HFFc6 (cell line): ENCODE measurements at places on chromosomes 12 and 14.
A peak's percentile ranks its signal among the peaks of the same experiment; 100 is the strongest.

GRCh38 chr12:132109741-132110140 lies 34.4 kb downstream of the DDX51 start:
- H3K27ac ChIP-seq, result no peak overlapping the region; the same call in 1 of the 2 replicates
- no peaks in the 10 kb centered on the region; the same call in 1 of the 2 replicates for H3K27me3 ChIP-seq
- peaks cover 13% of the 10 kb centered on the region for H3K4me1 ChIP-seq
- peaks cover 24% of the 10 kb centered on the region for H3K36me3 ChIP-seq

DNA sequence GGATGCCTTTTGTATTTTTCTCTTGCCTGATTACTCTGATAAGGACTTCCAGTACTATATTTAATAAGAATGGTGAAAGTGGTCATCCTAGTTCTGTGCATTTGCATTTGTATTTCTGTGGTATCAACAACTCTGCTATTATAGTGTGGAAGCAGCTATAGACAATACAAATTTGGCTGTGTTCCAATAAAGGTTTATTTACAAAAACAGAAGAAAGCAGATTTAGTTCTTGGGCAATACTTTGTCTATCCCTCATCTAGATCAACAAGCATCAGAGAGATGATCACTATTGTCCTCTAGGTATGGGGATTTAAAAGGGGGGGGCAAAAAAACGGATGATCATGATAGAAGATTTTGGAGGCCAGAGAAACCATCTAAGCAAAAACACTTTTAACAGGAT lies 19.1 kb upstream of the BTG1 start:
- no peaks in the 10 kb centered on the region for H3K27me3 ChIP-seq
- H3K27ac ChIP-seq, result no peak overlapping the region
- H3K4me1 ChIP-seq, result peaks cover 22% of the 10 kb centered on the region
- H3K4me3 ChIP-seq, result no peak overlapping the region
- no peaks in the 10 kb centered on the region for H3K36me3 ChIP-seq

- no peak for DNase-seq
- H3K27me3 ChIP-seq, result peaks cover 15% of the 10 kb centered on the region
- no peaks in the 10 kb centered on the region for H3K36me3 ChIP-seq
- H3K4me3 ChIP-seq, result no peak overlapping the region
Measured at GRCh38 chr12:11593013-11593412, 56.5 kb upstream of the ETV6 start.

- H3K27ac ChIP-seq, result peak overlapping the region; percentile 66
- H3K4me3 ChIP-seq, result no peak overlapping the region; the same call in 1 of the 2 replicates
- peaks cover 71% of the 10 kb centered on the region for H3K4me1 ChIP-seq
- no peaks in the 10 kb centered on the region for H3K36me3 ChIP-seq
- no peak for DNase-seq
Measured at GRCh38 chr12:68559984-68560850, 50.5 kb upstream of the RAP1B start.

DNA sequence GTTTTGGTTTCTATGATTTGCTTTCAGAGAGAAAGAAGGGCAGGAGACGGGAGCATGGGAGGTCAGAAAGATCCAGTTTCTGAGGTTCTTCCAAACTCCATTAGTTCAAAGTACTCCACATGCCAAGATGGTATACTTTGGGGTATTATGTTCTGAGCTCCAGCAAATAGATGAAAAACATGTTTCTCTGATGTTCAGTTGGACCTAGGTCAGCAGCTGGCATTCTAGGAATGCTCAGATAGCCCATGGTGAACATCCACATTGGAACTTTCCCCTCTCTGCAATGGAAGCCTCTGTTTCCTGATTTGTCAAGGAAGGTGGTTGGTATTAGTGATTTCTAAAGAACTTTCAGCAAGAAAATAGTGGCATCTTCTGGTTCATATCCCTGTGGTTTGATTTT lies 257.5 kb downstream of the KTN1 start:
- no peaks in the 10 kb centered on the region for H3K36me3 ChIP-seq
- H3K27ac ChIP-seq, result no peak overlapping the region
- H3K27me3 ChIP-seq, result peaks cover 3% of the 10 kb centered on the region; the same call in 1 of the 2 replicates
- DNase-seq, result no peak
- peaks cover 1% of the 10 kb centered on the region; the same call in 1 of the 2 replicates for H3K4me1 ChIP-seq

DNA sequence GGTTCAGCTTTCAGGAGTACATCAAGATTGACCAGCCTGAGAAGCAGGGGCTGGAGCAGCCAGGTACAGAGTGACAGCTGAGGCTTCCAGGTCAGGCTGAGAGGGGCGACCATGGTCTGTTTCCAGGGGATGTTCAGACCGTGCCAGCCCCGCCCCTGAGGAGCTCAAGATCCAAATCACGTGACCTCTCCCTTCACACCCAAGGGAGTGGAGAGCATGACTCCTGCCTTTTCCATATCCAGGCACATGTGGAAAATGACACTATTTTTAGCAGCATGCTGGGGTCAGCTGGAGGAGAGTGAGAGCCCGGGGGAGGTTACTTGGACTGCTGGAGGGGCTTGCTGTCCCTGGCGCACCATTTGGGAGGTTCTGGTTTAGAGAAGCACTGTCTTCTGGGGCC lies 92.7 kb downstream of the B4GALNT3 start:
- no peak overlapping the region for H3K4me3 ChIP-seq
- H3K4me1 ChIP-seq, result peaks cover 4% of the 10 kb centered on the region
- H3K27ac ChIP-seq, result no peak overlapping the region

DNA sequence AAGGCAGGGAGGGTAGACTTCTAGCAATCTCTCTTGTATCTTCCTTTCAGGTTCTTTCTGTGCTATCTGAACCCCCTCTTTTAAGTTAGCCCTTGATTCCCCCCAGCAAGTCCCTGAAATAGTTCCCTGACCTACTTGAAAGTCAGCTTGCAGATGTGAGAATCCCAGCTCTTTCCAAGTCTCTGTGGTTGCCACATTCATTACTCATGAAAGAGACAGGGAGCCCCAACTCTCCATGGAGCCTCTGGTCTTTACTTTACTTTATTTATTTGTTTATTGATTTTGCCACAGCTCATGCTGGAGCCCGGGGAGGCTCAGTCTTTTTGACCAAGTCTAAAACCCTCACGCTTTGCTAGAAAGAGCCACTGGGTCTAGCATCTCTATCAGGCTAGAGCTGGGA lies 193.6 kb upstream of the FAR2 start:
- no peak for DNase-seq
- H3K27ac ChIP-seq, result no peak overlapping the region
- no peaks in the 10 kb centered on the region for H3K36me3 ChIP-seq
- no peaks in the 10 kb centered on the region for H3K4me1 ChIP-seq
- H3K4me3 ChIP-seq, result no peak overlapping the region

- no peak overlapping the region for H3K27ac ChIP-seq
- no peak overlapping the region for H3K4me3 ChIP-seq
- H3K36me3 ChIP-seq, result no peaks in the 10 kb centered on the region
- peaks cover 2% of the 10 kb centered on the region; the same call in 1 of the 2 replicates for H3K27me3 ChIP-seq
- DNase-seq, result no peak
Measured at GRCh38 chr12:66863276-66863675, 184.4 kb upstream of the GRIP1 start.

DNA sequence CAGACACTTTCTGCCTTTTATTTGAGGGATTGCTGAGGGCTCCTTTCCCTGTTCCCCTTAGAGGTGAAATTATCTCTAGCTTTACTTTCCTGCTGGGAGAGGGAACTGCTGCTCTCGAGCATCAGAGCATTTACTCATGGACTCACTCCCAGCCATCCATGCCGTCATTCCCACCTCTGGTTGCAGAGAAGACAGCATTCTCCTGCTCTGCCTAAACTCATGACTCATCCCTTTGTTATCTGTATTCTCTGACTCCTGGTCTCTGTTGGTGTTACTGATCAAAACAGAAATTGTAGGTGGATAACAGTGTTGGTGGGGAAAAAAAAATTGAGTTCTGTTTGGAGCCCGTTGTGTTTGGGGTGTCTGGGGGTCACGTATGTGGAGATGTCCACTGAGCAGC lies 159.3 kb downstream of the TTC8 start:
- peak; percentile 92 for DNase-seq
- H3K27ac ChIP-seq, result no peak overlapping the region
- peaks cover 28% of the 10 kb centered on the region for H3K4me1 ChIP-seq

DNA sequence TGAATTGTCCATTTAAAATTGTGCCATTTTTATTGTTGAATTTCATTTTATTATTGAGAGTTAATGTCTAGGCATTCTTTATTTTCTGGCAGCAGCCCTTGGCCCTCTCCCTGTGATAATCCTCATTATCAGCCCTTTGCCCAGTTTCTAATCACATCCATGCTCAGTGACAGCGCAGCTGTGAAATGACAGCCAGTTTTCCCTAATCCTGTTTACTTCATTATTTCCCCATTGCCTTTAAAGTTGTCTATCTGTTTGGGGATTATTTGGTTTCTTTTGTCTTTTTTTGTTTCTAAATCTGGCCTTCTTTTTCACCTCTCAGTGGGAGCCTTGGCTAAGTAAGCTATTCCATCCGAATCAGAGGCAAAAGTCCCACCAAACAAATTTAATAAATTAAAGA lies 476.9 kb downstream of the SLC6A15 start:
- H3K4me1 ChIP-seq, result no peaks in the 10 kb centered on the region
- H3K27ac ChIP-seq, result no peak overlapping the region
- no peak for DNase-seq

- no peak for DNase-seq
- H3K27me3 ChIP-seq, result no peaks in the 10 kb centered on the region
- no peak overlapping the region for H3K27ac ChIP-seq
- peaks cover 10% of the 10 kb centered on the region for H3K36me3 ChIP-seq
- H3K4me3 ChIP-seq, result no peak overlapping the region
Measured at GRCh38 chr14:89658977-89659670, 242.1 kb upstream of the FOXN3 start.

DNA sequence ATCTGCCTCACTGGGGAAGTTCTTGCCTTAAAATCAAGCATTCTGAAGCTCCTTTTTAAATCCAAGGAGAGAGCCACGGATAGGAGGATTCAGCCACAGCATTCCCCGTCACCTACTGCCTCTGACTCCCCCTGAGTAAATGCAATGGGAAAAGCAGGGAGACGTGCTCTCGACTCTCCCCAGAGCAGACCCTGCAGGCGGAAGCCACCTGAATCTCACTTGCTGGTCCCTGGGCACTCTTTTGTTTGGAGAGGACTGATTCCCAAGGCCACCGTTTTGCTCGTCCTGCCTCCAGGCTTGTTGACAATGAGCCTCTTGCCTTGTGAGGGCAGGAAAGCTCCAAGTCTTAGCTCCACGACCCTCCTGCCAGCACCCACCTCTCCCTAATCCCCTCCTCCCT lies 204.5 kb downstream of the SLC15A4 start:
- no peak overlapping the region for H3K27ac ChIP-seq
- DNase-seq, result no peak
- H3K36me3 ChIP-seq, result peaks cover 7% of the 10 kb centered on the region
- H3K27me3 ChIP-seq, result no peaks in the 10 kb centered on the region

- no peak overlapping the region for H3K27ac ChIP-seq
- peaks cover 39% of the 10 kb centered on the region for H3K4me1 ChIP-seq
- H3K4me3 ChIP-seq, result no peak overlapping the region
Measured at GRCh38 chr12:88951177-88951576, 370.9 kb upstream of the KITLG start.

- no peak overlapping the region for H3K4me3 ChIP-seq
- H3K36me3 ChIP-seq, result no peaks in the 10 kb centered on the region
- H3K4me1 ChIP-seq, result no peaks in the 10 kb centered on the region; the same call in 1 of the 2 replicates
- no peak overlapping the region for H3K27ac ChIP-seq
- no peak for DNase-seq
Measured at GRCh38 chr12:54164387-54165145, 24.2 kb downstream of the SMUG1 start.

DNA sequence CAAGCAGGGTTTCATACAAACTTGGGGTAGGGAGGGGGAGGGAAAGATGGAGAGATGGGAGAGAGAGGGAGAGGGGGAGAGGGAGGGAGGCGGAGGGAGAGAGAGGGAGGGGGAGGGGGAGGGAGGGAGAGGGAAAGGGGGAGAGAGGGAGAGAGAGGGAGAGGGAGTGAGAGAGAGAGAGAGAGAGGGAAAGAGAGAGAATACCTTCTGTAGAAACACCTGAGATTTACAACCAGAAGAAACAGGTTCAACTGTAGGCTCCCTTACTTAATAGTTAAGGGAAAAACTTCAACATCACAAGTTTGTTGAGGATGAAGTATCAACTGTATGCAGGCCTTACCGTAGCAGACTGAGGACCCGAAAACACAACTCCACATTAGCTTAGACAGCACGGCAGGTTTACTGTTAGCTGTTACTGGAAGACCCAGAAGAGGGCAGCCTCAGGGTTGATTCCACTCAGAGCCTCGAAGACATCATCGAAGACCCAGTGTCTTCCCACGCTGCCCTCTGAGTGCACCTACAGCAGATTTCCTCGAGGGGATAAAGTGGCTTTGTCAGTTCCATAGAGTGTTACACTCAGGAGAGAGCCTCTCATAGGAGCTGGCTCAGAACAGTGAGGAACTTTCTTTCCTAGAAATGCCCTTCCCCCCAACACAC lies 72.4 kb downstream of the NT5DC3 start:
- H3K4me3 ChIP-seq, result no peak overlapping the region
- no peak for DNase-seq
- H3K36me3 ChIP-seq, result peaks cover 5% of the 10 kb centered on the region; the same call in 1 of the 2 replicates
- peaks cover 6% of the 10 kb centered on the region; the same call in 1 of the 2 replicates for H3K4me1 ChIP-seq
- no peaks in the 10 kb centered on the region for H3K27me3 ChIP-seq

DNA sequence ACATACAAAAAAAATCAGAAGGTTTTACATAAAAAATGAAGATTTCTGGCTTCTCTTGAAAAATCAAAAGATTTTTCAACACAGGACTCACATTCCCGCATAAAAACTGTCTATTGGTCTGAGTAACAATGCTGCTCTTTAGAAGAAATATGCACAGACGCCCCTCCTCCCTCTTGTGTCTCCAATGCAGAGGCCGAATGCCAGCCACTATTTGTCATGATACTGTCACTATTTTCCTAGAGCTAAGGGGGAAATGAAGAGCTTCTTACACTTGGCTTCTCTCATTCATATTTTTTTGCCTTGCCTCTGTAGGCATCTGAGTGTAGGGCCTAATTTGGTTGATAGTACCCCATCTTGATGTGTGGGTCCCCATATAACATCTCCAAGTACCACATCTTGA lies 98.0 kb downstream of the BBS10 start:
- H3K36me3 ChIP-seq, result no peaks in the 10 kb centered on the region
- H3K4me3 ChIP-seq, result no peak overlapping the region; the same call in 1 of the 2 replicates
- no peaks in the 10 kb centered on the region; the same call in none of the 2 replicates for H3K27me3 ChIP-seq
- DNase-seq, result peak; percentile 52
- peak overlapping the region; percentile 6; the same call in 1 of the 2 replicates for H3K27ac ChIP-seq
- H3K4me1 ChIP-seq, result peaks cover 28% of the 10 kb centered on the region

- no peak for DNase-seq
- H3K4me1 ChIP-seq, result peaks cover 8% of the 10 kb centered on the region; the same call in 1 of the 2 replicates
- peaks cover 2% of the 10 kb centered on the region; the same call in 1 of the 2 replicates for H3K27me3 ChIP-seq
- no peaks in the 10 kb centered on the region for H3K36me3 ChIP-seq
- H3K27ac ChIP-seq, result no peak overlapping the region
Measured at GRCh38 chr14:72387726-72388125, 455.5 kb downstream of the RGS6 start.

DNA sequence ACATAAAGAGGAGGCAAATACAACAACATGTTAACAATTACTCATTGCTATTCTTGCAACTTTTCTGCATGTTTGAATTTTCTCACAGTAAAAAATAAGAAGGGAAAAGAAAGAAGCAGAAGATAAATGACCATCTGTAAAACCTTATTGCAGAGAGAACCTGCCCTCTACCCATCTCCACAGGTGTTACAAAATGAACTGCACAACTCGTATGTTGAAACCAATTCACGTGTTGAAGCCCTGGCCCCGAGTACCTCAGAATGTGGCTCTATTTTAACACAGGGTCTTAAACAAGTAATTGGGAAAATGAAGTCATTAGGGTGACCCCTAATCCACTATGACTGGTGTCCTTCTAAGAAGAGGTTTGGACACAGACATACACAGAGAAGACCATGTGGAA lies 39.5 kb downstream of the FOXN3 start:
- H3K27me3 ChIP-seq, result no peaks in the 10 kb centered on the region; the same call in none of the 2 replicates
- peaks cover 29% of the 10 kb centered on the region for H3K4me1 ChIP-seq
- no peak overlapping the region for H3K27ac ChIP-seq
- peaks cover 8% of the 10 kb centered on the region; the same call in 1 of the 2 replicates for H3K36me3 ChIP-seq
- H3K4me3 ChIP-seq, result no peak overlapping the region
- no peak for DNase-seq
